ENCODE measurements at places on chromosomes 12 and 14.

GRCh38 chr14:101070540-101071492 is 167.3 kb upstream of the RTL1 start:
- DNase-seq = peak; percentile 37

DNA sequence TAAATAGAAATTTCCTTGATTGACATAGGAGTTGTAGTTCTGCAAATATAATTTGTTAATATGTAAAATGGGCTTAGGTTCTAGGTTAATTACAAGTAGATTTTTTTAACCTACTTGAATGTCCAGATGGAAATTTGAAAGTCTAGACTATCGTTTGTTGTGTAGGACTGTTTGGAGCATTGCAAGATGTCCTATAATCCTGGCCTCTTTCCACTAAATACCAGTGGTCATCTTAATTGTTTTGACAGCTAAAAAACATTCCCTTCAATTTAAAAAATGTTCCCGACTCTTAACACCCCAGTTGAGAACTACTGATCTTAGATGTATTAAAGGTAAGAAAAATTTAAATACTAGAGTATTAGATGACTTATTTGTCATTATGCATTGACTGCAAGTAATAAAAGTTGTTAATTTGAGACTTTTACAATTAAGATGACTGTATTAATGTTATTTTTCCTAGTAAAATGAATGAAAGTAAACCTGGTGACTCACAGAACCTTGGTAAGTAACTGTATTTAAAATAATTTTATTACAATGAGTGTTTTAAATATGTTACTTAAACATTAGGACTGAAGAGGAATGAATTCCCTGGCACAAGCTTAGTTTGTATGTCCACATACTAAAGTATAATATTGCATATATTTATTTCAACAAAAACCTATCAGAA is 21.8 kb downstream of the G2E3 start:
- DNase-seq = no peak

DNA sequence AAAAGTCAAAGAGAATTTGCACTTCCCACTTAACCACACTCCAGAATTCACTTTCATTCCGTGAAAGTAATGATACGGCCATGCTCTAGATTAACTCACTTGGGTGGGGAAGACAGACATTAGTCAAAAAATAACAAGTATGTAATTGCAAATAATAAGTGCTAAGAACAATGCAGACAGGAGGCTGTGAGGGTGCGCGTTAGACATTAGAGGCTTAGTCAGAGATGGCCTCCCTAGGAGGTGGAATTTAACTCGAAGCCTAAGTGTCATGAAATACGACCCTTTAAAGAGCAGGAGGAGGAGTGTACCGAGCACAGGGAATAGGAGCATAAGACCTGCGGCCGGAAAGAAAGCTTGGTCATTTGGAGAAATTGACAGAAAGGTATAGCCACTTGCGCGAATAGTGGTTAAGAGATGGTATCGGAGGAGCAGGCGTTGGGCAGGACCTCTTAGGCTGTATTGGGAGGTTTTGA is 628 bp downstream of the SNRPF start:
- peak; percentile 60 for DNase-seq

DNA sequence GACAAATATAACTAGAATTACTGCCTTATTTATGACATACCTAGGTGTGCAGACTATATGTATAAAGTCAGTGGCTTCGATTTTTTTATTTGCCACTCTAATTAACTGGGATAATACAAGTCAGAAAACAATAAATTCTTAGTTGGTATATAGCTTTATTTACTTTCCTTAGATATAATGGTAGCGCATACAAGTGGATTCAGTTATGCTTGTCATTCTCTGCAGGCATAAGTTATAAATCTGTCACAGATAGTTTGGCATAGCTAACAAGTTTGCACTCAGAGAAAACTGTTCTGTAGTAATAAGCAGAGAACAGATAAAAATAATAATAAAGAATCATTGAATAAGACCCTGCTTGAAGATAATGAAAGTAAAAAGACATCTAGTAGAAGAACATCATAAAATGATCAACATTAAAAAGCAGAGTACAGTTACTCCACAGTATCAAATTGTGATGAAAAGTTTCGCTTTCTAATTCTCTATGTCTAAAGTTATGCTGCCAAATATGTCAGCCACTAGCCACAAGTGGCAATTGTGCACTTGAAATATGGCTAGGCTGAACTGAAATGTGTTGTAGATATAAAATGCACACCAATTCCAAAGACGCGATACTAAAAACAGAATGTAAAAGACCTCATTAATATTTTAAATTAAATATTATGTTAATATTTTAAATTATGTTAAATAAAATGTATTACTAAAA is 224.1 kb downstream of the SLC25A21 start:
- no peak for DNase-seq

DNA sequence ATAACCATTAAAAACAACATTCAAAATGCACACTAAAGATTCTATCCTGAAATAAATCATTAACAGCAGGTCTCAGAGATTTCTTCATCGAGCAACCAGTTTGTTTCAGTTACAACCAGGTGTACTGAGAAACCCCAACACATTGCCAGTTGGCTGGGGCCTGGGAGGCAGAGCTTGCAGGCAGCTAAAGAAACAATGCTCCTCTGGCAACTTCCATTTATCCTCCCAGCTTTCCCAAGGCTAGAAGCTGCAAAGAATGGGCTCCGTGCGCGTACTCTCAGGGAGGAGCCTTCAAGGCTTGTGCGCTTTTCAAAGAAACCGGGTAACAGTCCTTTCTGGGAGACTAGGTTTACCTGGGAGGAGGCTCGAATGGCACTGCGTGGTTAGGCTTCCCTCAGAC is 181.6 kb downstream of the MSRB3 start:
- no peak for DNase-seq
